ENCODE measurements at places on chromosomes 5 and 9.

- no peak for DNase-seq
These were observed 34.6 kb upstream of the ADAMTS16 start for GRCh38 chr5:5105531-5105930.

DNA sequence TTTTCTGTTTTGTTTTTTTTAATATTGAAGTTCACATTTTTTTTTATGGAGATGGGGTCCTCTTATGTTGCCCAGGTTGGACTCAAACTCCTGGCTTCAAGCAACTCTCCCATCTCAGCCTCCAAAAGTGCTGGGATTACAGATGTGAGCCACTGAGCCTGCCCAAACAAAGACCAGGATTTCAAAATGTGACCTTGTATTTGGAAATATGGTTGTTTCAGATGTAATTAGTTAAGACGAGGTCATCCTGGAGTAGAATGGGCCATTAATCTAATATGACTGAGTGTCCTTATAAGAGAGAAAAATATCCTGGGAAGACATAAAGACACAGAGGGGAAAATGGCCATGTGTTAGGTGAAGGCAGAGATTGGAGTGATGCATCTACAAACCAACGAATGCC, 340.5 kb downstream of the RAB3C start:
- no peak for DNase-seq

- peak; percentile 35 for DNase-seq
These were observed 134.4 kb downstream of the ERCC6L2 start for GRCh38 chr9:96009690-96010472.

- peak; percentile 18 for DNase-seq
These were observed 596.9 kb downstream of the PDE4D start for GRCh38 chr5:59296317-59297264.

GRCh38 chr5:119417891-119418605, 34.2 kb upstream of the HSD17B4 start:
- DNase-seq: no peak

GRCh38 chr5:32605766-32606152, 20.4 kb downstream of the SUB1 start:
- no peak for DNase-seq

DNA sequence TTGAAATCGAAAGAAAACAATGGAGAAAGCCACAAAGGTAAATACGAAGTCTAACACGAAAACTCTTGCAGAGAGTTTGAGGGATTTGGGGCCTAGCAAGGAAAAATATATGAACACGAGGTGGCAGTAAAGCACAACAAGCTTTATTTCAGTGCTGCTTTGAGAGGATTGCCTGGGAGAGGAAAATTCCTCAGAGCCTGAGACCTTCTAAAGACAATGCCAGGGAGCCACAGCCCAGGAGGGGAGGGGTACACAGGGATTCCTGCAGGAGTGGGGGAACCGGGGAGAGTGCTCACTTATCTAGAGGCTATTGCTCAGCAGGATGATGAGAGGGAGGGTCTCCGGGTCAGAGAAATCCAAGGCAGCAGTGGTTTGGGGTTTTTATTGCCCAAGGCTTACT, 134.9 kb upstream of the ADCY2 start:
- peak; percentile 63 for DNase-seq

DNA sequence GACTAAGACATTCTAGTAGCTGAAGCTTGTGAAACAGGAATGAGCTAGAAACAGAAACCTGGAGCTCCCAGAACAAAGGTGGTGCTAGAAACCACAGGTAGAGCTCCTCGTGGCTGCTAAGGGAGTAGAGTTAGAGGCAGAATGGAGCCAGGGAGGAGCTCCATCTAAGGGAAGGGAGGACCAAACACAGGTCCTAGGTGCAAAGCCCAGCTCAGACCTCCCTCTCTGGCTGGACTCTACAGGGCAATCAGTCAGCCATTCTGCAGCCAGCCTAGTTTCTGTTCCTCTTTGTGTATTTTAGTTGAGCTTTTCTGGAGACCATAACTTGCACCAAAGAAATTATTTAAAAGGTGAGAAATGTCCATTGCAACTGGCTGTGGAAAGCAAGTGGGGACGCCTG, 70.4 kb downstream of the CRB2 start:
- DNase-seq: peak; percentile 62

DNA sequence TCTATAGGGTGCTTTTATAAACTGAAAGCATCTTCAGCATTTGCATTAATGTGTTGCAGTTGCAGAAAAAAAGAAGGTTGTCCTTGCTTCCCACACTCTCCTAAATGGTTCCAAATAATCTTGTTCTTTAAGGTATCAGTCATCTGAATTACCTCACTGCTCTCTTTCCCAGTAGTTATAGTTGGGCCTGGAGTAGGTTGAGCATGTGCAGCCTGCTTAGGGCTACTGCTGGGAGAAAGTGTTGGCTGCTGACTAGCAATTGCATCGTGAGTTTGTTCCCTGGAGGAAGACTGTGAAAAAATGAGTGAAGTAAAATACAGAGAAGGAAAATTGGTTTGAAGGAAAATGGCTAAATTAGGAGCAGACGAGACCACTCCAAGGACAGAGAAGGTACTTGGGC, 74.5 kb downstream of the PRR16 start:
- no peak for DNase-seq

DNA sequence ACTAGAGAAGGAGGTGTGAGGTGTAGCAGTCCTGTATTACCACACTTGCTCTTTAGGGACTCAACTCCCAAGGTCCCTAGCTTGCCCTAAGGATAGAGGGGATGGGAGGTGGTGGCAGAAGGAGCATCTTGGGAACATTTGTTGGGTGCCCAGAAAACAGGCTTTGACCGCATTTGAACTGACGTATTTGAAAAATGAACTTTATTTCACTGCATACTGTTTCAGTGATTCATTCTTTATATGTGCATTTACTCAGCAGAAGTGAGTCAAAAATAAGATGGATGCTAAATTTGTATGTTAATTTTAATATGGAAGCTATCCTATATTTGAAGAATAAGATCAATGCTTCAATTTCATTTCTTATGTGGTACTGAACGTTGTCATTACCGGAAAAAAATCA, 18.7 kb downstream of the DMRT3 start:
- DNase-seq: no peak

DNA sequence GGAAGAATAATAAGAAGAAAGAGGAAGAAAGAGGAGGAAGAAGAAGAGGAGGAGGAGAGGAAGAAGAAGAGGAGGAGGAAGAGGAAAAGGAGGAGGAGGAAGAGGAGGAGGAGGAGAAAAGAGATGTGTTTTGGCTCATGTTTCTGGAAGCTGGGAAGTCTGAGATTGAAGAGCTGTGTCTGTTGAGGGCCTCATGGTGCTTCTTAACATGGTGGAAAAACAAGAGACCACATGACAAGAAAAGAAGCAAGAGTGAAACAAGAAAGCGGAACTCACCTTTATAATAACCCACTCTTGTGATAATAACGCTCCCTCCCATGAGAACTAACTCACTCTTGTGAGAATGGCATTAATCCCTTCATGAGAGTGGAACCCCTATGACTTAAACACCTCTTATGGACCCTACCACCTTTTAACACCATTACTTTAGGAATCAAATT, 36.1 kb upstream of the RANBP6 start:
- peak; percentile 23 for DNase-seq

DNA sequence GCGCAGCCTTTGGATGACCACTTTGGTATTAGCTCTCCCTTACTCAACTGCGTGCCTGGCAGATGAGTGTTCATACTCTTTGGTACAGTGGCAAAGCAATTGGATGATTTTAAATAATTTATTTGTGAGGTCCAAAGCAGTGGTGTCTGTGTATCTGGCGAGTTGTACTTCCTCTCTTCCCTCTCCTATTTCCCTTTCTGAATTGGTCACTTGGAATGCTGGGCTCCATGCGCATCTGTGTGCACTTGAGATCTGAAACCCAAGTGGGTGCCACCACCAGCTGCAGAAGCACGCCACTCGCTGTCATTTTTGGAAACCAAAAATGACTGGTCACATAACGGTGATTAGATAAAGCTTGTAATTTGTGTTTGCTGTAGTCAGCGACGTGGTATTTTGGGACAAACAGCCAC, 386.0 kb upstream of the KLF4 start:
- DNase-seq: no peak

DNA sequence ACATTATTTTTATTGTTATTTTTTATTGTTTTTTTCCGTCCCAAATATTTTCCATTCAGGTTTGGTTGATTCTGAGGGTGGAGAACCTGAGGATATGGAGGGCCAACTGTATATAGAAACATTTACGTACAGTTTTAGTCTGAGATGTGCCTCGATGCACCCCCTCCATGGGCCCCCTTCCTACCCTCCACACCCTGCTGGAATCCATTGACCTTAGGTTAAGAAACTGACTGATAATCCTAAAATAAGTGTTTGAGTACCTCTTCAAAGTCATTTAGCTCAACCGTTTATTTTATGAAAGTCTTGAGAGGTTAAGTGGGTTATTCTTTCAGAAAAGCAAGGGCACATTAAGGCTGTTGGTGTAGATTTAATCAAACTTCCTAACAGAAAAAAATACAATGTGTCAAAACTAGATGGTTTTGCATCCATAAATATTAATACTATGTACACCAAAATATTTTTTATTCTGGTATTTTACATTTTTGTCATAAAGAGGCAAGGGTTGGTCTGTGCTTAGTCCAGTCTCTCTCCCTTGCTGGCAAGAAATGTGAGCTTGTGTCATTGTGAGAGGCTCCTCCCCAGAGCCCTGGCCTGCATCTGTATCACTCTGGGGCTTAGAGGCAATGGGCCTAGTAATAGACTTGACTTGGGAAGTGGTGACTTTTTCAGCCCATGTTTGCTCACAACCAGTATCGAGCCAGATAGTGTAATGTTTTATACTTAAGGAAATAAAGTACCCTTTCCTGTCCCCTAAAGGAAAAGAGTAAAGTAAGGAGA, 15.7 kb downstream of the MTRR start:
- no peak for DNase-seq

DNA sequence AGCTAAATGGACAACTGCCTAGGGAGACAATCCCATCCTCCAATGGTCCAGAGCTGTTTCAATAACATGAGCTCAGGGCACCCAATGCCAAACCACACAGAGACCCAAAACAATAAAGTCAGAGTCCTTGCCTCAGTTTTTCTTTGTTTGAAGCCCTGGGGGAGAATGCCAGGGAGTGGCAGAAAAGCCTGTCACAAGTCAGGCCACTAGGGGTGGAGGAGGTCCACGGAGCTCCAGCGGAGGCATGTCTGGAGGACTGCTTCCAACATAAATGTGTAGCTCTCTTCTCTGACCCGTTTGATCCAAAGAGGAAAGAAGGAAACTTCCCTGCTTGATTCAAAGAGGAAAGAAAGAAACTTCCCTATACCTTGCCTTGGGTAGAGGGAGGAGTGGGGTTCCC, 175.3 kb downstream of the HSPA4 start:
- DNase-seq: no peak

- DNase-seq: no peak
These were observed 92.2 kb upstream of the SARDH start for GRCh38 chr9:133830310-133830709.

DNA sequence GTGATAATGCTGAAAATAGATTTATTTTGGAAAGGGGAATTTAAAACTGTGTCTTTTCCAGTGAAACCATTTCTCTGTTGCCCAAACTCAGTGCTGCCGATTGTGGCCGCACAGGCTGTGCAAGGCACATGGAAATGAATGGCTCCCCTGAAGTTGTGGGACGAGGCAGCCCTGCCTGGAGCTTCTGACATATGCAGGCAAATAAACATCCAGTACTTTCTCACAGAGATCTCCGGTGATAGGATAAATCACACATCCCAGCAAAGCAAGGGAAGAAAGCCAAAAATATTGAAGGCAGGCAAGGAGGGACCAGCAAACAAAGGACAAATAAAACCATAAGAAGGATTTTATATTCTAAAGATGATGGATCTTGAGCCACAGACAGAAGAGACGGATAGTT, 464.5 kb downstream of the MTRR start:
- DNase-seq: no peak

GRCh38 chr5:123182072-123182471, 93.0 kb downstream of the PRDM6 start:
- DNase-seq: no peak

GRCh38 chr9:69809304-69809863, 11.2 kb upstream of the CFAP95 start:
- no peak for DNase-seq

DNA sequence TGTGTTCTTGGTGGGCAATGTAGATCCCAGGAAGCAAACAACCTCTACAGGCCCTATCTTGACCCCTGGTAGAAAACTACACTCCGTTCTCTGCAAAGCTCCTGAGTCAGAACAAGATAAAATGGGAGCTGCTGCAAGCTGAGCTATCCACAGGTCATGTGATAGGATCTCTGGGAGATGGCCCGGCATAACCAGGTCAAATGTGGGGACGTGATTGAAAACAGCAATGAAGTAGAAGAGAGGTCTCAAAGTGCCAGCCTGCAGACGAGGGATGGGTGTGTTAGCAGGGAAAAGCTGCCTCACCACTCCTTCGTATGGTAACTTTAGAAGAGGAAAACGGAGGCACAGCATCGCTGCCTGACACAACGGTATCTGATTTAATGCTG, 25.0 kb downstream of the NRG2 start:
- no peak for DNase-seq

GRCh38 chr9:136935651-136936050, 8.9 kb downstream of the FBXW5 start:
- DNase-seq: no peak

- no peak for DNase-seq
These were observed 789 bp downstream of the COL27A1 start for GRCh38 chr9:114155995-114156656.

- DNase-seq: no peak
These were observed 91.0 kb upstream of the MVB12B start for GRCh38 chr9:126235336-126236243.

GRCh38 chr5:9771079-9771478, 140.9 kb upstream of the TAS2R1 start:
- DNase-seq: no peak

- peak; percentile 32 for DNase-seq
These were observed 81.5 kb downstream of the WNK2 start for GRCh38 chr9:93265301-93265971.

DNA sequence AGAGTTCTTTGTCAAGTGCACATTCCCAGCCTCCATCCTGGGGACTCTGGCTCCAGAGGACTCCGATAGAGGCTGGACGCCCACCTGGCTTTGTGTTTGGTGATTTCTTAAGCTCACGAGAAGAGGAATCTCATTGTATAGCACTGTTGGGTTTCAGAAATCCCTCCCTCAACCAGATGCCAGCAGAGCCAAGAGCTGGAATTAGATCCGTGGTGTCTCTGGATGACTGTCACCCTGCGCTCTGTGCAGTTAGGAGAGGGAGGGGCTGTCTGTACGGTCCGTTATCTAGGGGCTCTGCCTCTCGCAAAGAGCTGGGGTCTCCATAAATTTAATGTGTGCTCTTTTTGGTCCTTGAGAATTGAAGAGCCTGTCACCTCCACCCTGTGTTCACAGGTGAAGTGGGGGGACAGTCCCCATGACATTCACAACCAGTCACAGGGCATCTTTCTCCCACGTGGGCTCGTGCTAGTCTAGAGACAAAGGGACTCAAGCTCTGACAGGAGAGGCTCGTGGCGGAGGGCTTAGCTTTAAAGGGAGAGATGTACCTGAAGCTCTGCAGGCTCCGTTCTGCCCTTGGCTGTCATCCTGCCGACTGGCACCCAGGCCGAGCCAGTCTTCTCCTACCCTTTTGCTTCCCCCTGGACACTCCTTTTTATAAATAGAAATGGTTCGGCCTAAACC, 41.4 kb downstream of the FAM78A start:
- DNase-seq: no peak

GRCh38 chr5:102910240-102911226, 155.4 kb downstream of the PAM start:
- no peak for DNase-seq

GRCh38 chr5:83172655-83173054, 95.3 kb downstream of the XRCC4 start:
- DNase-seq: no peak
